Stimulated activated CD4-positive, alpha-beta T cell treated with anti-CD3 and anti-CD28 coated beads, TNF-alpha, amount 100 ng/mL, for 1 hour (primary cell): ENCODE measurements at places on chromosomes 3 and 15.

DNA sequence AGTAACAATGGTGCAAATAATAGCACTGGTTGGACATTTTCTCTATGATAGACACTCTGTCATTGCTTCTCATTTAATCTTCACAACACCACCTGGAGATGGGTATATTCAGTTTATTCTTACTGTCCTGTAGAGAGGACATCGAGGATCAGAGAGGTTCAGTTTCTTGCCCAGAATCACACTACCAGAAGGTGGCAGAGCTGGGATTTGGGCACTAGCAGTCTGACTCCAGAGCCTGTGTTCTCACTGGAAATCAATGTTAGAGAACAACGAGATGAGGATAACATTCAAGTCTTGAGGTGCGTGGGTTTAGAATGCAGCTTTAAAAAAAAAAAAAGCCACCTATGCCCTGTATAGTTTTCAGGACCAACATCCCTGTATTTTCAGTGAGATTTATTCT, 127.8 kb downstream of the SYNPR start:
- no peak for DNase-seq

GRCh38 chr3:125643172-125643571, 47.9 kb upstream of the OSBPL11 start:
- DNase-seq = no peak

- no peak for DNase-seq
Observed at GRCh38 chr3:23576379-23576959, 229.3 kb upstream of the UBE2E1 start.

GRCh38 chr3:61574854-61575253, 13.5 kb downstream of the PTPRG start:
- no peak for DNase-seq

GRCh38 chr15:36334059-36334458, 245.4 kb upstream of the CDIN1 start:
- DNase-seq = no peak

DNA sequence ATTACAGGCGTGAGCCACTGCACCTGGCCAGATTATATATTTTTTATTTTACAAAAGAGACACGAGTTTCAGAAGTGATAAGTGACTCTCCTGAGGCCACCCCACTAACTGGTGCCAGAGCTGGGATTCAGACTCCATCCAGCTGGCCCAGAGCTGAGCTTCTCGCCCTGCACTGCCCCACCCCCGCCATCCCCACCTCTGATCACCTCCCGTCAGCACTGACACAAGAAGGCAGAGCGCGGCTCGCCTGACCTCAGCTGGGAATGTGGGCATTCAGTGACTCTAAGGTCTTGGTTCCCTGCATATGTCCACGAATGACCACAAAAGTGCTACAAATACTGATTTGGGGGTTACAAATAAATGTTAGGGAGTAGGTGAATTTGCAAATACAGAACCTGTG, 56.1 kb upstream of the GALNT15 start:
- no peak for DNase-seq

DNA sequence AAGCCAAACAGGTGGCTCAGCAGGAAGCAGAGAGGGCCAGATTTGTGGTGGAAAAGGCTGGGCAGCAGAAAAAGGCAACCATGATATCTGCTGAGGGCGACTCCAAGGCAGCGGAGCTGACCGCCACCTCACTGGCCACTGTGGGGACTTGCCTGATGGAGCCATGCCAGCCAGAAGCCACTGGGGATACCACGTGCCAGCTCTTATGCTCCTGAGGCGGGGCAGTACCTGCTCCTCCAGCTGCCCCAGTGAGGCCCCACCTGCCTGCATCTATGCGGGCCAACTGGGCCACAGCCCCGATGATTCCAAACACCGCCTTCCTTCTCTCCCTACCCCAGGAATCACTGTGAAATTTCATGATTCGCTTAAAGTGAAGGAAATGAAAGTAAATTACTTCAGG, 22.9 kb upstream of the ARIH1 start:
- DNase-seq = no peak

- DNase-seq = no peak
Observed at GRCh38 chr3:151501923-151502632, 41.2 kb upstream of the IGSF10 start.

DNA sequence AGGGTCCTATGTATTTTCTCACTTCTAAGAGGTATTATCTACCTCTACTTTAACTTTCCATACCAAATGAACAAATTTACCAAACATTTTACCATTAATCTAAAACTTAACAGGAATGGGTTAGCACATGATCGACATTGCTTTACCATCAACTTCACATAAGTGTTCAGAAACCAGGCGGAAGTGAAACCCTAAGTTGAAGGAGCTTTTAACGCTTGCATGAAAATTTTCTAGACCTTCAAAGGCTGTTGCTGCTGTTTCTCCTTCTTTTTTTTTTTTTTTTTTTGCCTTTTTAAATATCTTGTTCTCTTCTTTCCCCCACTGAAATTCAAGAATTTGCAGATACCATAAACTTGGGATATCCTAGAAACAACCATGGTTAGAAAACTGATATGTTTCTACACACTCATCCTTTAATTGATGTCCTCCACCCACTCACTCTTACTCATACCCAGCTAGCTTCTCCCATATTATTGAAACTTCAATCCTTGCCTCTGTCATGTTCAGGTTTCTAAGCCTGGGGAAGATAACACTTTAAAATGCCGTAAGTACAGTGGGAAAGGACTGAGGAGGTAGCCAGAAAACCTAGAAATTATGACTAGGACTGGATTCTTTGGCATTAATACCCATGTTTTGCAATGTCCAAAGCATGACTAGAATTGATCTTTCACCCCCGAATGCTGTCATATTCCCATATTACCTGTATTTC, 24.7 kb downstream of the MYO5A start:
- DNase-seq = no peak

DNA sequence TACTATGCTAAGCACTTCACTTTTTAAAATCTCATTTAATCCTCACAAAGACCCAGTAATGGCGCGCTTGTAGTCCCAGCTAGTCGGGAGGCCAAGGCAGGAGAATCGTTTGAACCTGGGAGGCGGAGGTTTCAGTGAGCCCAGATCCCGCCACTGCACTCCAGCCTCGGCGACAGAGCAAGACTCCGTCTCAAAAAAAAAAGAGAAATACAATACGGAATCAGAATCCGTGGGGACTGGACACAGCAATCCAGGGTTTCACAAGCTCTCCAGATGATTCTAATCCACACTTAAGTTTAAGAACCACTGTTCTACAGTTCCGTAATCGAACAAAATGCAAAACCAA, 426 bp upstream of the SUMF1 start:
- no peak for DNase-seq

DNA sequence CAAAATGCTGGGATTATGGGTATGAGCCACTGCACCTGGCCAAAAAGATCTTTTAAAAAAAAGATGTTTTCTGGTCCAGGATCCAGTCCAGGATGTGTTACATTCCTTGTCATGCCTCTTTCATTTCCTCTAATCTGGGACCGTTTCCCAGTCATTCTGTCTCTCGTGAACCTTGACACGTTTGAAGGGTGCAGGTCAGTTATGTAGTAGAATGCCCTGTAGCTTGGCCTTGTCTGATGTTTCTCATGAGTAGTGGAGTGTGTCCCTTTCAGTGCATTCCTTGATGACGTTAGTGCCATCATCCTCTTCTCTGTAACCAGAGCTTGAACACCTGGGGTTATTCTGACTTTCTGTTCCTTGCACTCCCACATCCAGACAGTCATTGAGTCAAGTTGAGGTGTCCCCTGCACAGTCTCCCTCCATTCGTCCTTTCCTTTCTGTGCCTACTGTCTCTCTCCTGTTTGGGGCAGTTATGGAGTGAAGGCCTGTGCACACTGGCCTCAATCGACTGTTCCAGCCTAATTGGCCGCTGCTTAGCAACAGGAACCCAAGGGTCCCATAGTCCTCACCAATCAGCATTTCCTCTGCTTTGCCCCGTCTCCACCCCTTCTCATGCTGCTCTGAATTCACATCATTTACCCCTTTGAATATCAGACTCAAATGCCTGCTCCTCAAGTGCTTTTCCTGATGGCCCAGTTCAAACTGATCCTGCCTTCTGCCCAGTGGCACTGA, 5.5 kb downstream of the FAM81A start:
- no peak for DNase-seq

DNA sequence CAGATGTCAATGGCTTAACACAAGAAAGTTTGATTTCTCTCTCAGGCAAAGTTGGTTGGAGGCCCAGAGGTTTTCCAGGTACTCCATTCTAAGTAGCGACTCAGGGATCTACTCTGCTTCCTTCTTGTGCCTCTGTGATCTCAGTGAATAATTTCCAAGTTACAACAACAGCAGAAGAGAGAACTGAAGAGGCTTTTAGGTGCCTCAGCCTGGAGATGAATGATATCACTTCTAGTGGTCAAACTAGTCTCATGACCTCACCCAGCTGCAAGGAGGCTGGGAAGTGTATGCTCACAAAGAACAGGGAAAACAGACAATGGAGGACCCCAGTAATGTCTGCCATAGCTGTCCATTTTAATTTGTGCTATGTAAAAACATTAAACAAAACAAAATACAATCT, 4.6 kb upstream of the PRICKLE2 start:
- no peak for DNase-seq

DNA sequence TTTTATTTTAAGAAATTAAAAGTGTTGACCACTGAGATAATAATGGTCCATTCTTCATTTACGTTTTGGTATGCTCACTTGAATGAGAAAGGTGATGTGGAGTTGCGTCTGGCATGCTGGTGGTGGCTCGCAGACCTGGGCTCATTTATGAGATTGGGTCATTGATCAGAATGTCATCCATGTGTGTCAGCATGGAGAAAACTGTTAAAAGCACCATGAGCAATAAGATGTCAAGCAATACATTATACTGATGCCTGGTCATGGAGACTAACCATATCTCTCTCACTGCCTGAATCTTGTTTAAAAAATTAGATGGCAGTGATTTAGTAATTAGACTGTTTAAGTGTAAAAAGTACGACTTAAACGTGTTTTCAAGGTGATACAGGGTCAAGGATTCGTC, 503.4 kb upstream of the SEMA6D start:
- no peak for DNase-seq

- no peak for DNase-seq
Observed at GRCh38 chr3:43499256-43499655, 122.6 kb downstream of the ANO10 start.

GRCh38 chr3:70779296-70779695, 466.9 kb upstream of the MDFIC2 start:
- no peak for DNase-seq
